ENCODE measurements at places on chromosomes 4 and X.

GRCh38 chr4:117489107-117489506, 403.7 kb upstream of the TRAM1L1 start:
- DNase-seq: no peak

GRCh38 chrX:50428174-50428573, 42.5 kb downstream of the DGKK start:
- DNase-seq: no peak

DNA sequence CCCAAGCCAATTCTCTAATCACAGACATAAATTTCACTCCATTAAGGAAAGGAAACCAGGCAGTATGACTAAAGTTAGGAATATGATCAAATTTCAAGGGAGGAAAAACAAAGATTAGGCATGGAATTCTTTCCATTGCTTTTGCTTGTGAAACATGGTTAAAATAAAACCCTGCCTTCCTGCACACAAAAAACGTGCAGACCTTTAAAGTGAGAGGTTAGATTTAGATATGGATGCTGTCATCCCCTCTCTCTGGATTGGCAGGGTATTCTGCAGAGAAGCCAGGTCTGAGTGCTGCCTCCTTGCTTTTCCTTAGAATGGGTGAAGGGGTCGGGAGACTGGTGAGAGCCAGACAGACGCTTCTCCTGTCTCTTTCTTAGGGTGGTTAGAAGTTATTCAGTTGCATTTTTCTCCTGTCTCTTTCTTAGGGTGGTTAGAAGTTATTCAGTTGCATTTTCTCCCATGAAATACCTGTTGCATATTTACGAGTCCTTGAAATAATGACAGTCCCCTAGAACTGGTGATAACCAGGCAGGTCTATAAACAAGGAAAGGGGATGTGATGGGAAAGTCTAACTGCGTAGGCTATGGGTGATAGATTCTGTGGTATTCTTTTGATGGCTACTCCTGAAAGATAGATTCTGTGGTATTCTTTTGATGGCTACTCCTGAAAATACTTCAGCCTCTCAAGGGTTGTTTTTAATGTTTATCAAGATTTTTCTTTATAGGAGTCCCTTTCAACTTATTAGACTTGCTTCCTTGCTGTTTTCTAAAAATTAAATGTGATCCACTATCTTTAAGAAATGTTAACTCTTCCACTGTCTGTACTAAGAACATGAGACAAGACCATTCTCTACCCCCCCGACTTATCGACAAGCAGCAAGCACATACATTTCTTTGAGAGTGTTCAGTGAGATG, 163.6 kb downstream of the SPRY1 start:
- no peak for DNase-seq

DNA sequence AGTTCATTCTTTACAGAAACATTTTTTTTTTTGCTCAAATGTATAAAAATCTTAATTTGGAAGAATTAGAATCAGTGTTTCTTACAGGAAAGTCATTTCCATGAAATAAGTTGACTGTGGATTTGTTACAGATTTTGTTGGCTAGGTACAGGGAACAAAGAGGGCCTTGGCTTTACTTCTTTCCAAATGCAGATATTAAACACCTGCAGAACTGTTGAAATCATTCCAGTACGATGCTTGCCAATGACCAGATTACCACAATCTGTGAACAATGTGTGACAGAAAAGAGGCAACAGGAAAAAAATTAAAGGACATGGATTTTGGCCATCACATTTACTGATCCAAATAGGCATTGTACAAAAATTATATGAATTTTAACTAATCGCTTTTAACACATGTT, 70.8 kb downstream of the ANXA10 start:
- no peak for DNase-seq

DNA sequence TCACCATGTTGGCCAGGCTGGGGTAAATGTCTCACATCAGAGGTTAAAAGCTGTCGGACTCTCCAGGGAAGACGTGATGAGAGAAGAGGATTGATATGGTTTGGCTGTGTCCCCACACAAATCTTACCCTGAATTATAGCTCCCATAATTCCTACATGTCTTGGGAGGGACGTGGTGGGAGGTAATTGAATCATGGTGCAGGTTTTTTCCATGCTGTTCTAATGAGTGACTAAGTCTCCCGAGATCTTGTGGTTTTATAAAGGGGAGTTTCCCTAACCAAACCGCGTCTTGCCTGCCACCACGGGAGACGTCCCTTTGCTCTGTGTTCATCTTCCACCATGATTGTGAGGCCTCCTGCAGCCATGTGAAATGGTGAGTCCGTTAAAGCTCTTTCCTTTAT, 64.4 kb downstream of the ASMT start:
- peak; percentile 56 for DNase-seq

DNA sequence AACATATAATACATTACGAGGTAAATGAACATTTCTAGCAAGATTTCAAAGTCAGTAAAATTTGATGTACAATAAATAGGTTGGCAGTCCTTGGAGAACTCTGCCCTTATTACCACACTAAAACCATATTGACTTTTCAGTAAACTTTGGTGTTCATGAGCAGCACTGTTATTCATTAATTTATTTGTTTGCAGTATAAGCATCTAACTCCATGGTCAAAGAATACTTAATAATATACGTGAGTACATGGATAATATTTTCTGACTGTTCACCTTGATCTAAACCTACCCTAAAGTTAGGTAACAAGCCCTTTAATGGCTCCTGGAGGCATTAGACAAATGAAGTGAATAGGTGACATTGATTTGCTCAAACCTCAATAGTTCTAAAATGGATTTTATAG, 817.2 kb upstream of the FTHL17 start:
- no peak for DNase-seq

DNA sequence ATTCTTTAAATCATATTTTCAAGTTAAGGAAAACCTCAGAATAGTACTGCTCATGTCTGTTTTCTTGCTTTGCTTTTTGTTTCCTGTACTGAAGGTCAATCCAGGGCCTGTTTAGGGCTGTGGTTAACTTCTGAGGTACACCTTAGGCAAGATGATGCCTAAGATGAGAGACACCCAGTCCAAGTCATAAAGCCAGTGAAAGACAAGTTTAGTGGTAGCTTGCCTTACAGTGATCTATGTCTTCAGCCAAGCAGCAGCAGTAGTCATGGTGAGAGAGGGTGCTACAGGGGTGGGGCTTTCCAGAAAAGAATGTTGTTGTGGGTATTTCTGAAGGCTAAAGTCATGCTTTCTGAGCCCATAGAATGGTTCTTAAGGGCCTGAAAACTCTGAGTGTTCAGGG, 173.7 kb downstream of the VSIG4 start:
- DNase-seq: peak; percentile 7

DNA sequence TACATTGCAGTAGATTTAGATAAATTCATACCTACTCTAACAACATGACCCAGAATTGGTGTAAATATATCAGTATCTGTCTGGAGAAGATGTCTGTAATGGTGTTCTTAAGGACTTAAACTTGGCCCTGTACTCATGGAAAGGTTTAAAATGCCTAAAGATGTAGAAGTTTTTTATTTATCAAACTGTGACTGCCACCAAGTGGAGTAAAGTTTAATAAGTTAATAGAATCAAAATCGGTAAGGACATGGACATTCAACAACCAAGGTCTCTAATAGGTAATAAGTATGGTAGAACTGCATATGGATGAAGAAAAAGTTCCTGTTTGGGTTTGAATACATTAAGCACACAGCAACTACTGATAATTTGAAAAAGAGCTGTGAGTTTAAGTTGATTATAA, 474.0 kb upstream of the NDST3 start:
- no peak for DNase-seq

- DNase-seq: no peak
These were observed 22.0 kb downstream of the SPARCL1 start for GRCh38 chr4:87506974-87507701.

- DNase-seq: no peak
These were observed 211.5 kb upstream of the MID1 start for GRCh38 chrX:10831716-10832502.

GRCh38 chr4:4818415-4819212, 40.9 kb upstream of the MSX1 start:
- DNase-seq: no peak

DNA sequence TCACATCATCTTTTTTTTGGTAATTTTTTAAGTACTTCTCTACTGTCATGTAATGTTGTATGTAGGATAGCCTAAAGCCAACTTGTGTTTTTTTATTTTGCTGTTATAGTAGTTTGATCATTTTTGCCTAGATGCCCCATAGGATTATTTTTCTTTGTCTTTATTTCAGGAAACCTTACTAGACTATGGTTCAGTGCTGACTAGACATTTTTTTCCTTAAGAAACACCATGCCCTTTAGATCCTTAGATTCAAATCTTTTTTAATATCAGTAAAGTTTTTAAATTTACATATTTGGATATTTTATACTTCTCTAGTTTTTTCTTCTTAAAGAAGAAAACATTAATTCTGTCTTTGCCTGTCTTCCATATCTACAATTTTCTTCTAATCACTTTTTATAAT, 221.3 kb downstream of the IDS start:
- no peak for DNase-seq

- no peak for DNase-seq
These were observed 10.8 kb downstream of the NR3C2 start for GRCh38 chr4:148431401-148431800.

DNA sequence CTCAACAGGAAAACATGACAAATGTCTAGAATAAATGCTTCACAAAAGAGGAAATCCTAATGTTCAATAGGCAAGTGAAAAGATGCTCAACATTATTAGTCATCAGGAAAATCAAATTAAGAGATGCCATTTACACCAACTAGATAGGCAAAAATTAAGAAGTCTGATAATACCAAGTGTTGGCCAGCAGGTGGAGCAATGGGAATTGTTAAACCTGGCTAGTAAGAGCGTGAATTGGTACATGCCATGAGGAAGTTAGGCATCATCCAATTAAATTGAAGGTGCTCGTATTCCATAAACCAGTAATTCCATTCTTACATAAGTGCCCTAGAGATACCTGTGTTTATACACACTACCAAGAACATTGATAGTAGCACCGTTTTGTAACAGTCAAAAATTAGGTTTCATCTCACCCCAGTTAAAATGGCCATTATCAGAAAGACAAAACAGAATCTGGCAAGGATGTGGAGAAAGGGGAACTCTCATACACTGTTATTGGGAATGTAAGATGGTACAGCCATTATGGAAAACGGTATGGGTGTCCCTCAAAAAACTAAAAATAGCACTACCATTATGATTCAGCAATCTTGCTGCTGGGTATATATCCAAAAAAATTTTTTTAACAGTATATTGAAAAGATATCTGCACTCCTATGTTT, 14.0 kb upstream of the ZCCHC18 start:
- DNase-seq: peak; percentile 54

GRCh38 chr4:169253113-169253671, 17.6 kb downstream of the SH3RF1 start:
- DNase-seq: no peak

- no peak for DNase-seq
These were observed 34.8 kb downstream of the HOPX start for GRCh38 chr4:56646341-56646740.

GRCh38 chr4:27009539-27009938, 148.9 kb downstream of the STIM2 start:
- DNase-seq: no peak

GRCh38 chrX:13968198-13968597, 61.5 kb downstream of the GEMIN8 start:
- DNase-seq: no peak

DNA sequence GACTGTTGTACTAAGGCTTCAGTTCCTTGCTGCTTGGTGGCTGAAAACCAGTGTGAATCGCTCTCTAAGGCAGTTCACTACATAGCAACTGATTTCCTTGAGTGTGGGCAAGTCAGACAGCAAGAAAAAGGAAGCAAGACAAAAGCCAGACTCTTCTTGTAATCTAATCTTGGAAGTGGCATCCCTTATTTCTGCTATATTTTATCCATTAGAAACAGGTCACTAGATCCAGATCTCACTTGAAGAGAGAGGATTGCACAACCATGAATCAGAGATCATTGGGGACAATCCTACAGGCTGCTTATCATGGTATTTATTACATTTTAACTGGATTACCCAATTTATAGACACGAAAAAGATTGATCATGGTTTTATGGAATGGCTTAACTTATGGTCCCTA, 684.5 kb downstream of the GRID2 start:
- no peak for DNase-seq

DNA sequence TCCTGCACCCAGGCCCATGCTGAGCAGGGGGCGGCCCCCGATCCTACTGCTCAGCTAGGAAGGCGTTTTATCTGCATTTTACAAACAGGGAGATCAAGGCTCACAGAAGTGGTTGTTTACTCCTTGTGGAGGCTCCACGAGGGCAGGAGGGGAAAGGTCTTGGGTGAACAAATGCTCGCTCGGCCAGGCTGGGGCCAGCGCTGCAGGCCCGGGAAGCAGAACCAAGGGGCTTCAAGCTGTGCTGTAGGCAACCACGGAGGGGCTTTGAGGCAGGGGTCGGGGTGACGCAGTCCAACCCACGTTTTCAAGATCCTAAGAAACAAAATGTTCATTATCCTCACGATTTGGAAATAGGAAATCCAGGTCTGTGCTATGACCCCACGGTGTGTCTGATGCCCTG, 125.8 kb downstream of the HMX1 start:
- no peak for DNase-seq

DNA sequence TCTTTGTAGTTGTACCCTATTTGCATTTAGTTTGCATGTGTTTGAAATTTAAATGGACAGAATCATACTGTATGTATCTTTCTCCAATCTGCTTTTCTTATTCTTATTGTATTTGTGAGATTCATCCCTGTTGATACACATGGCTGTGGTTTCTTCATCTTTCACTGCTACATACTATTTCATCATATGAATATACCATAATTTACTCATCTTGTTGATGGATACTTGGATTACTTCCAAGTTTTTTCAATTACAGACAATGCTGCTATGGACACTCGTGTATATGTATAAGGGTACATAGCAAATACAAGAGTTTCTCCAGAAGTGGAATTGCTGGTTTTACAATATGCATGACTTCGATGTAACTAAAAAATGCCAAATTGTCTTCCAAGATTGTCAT, 11.8 kb upstream of the KLHL8 start:
- DNase-seq: no peak

DNA sequence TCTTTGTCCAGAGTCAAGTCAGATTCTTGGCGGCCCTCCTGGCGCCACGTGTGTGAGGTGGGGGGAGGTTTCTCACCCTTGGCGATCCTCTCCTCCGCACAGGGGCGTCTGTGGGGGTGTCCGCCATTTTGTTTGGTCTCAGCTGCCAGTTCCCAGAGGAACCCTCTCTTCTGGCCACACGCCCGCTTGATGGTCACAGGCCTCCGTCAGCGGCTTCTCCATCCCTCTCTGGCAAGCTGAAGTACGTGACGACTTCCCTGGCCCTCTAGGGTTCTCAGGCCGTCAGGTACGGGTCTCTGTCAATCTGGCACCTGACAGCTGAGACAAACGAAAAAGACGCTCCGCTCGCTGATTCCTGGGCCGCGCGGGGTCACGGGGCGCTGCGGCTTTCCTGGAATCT, 272.6 kb downstream of the TRIML1 start:
- no peak for DNase-seq

DNA sequence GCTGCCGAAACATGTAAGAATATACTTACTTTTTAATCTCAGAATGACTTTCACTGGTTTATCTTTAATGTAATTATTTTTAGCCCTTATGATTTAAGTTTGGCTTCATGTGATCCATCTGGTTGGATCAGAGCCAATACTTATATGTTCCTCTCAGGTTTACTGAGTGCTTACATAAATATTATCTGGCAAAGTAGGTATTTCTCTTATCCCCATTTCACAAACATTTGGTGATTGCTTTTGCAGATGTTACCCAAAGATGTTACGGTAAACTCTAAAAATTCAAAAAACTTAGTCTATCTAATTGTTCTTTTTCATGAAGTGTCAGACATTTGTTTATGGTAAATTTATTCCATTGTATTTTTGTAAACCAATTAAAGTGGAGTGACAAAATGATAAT, 115.0 kb upstream of the TLL1 start:
- no peak for DNase-seq

Data from stimulated activated CD4-positive, alpha-beta T cell treated with anti-CD3 and anti-CD28 coated beads, Interleukin-15, amount 100 ng/mL, for 24 hours (primary cell).